Activated naive CD4-positive, alpha-beta T cell treated with anti-CD3 and anti-CD28 coated beads for 36 hours (primary cell): ENCODE measurements at places on chromosomes 12 and 14. TPM values are rescaled to one million over a fixed set of nuclear protein-coding genes. Genes with fewer than 3 reads are reported as not detected.
A peak's percentile ranks its signal among the peaks of the same experiment; 100 is the strongest.

The NTN4 gene
- total RNA-seq = not detected

The ZNF268 gene
- total RNA-seq = 8.4 TPM

GRCh38 chr14:94028450-94028826, 2.3 kb downstream of the OTUB2 start:
- peak; percentile 48 for DNase-seq

The OASL gene
- 12.4 TPM for total RNA-seq

DNA sequence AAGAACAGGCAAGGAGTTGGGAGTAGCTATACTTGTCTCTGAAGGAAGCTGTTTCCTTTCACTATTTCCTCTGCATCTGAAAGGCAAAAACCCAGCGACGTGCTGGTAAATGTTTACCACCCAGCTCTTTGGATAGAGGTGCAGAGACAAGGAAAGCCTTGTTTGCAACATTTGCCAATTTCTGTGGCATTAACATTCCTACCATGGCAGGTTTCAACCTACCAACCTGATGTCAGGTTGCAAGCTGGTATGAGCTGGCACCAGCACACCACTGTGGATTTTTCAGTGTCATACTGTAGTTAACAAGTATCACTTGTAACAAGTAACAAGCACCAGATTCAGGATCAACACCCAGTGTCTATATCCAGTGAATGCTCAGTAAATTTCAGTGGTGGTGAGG, 294.8 kb upstream of the TMPO start:
- no peak for DNase-seq

DNA sequence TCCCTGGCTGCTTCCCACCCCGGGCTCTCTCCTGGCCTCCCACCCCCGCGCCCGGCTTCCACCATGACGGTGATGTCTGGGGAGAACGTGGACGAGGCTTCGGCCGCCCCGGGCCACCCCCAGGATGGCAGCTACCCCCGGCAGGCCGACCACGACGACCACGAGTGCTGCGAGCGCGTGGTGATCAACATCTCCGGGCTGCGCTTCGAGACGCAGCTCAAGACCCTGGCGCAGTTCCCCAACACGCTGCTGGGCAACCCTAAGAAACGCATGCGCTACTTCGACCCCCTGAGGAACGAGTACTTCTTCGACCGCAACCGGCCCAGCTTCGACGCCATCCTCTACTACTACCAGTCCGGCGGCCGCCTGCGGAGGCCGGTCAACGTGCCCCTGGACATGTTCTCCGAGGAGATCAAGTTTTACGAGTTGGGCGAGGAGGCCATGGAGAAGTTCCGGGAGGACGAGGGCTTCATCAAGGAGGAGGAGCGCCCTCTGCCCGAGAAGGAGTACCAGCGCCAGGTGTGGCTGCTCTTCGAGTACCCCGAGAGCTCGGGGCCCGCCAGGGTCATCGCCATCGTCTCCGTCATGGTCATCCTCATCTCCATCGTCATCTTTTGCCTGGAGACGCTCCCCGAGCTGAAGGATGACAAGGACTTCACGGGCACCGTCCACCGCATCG, 1.8 kb downstream of the KCNA1 start:
- no peak for DNase-seq

The PRH2 gene
- total RNA-seq = not detected

The FOXA1 gene
- not detected for total RNA-seq

GRCh38 chr12:22935090-22935489, 310.1 kb downstream of the ETNK1 start:
- DNase-seq = no peak

DNA sequence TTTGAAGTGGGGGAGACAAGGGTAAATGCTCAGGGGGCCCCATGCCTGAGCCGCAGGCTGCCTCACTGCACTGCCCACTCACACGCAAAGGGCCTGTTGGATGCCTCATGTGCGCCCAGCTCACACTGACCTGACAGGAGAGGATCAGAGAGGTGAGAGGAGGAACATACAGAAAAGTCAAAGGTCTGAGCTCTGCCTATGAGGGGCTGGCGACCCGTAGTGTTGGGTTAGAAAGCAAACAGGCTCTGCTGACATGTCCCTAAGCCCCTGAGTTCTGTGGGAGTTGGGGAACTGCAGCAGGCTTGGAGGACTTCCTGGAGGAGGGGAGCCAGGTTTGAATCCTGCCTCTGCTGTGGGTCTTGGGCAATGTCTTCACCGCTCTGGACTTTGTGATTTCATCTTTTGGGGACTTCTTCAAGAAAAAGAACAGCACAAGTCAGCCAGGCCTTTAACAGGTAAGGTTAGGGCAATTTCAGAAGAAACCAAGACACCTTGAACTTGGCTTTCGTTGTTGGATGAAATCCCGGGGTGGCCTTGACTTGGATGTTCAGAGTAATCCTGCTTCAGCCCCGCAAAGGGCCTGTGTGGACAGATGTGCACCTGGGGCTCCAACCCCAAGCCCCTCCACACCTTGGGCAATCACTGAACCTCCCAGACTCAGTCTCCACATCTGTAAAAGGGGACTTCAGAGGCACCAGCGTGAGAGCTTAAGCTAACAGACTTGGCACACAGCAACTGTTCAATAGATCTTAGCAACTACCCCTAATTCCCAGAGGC, 116.8 kb downstream of the SCARB1 start:
- no peak for DNase-seq

DNA sequence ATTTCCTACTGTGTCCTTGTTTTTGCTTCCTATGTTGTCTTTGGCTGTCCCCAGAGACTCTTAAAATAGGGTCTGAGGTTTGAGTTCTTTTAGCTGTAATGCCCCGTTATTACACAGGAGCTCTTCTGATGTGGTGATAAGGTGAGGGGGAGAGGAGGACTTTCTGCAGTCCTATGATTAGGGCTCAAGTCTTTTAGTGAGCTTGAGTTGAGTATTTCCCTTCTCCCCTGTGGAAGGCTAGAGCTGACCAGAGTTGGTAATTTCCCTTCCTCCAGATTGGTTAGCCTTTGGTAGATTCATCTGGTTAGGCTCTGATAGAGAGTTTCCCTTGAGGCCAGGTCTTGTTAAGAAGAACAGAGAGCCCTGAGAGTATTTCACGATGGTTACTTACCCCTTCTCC, 4.3 kb upstream of the HIF1A start:
- DNase-seq = no peak

- DNase-seq = no peak
These were observed 4.9 kb upstream of the SUSD6 start for GRCh38 chr14:69606258-69607184.

DNA sequence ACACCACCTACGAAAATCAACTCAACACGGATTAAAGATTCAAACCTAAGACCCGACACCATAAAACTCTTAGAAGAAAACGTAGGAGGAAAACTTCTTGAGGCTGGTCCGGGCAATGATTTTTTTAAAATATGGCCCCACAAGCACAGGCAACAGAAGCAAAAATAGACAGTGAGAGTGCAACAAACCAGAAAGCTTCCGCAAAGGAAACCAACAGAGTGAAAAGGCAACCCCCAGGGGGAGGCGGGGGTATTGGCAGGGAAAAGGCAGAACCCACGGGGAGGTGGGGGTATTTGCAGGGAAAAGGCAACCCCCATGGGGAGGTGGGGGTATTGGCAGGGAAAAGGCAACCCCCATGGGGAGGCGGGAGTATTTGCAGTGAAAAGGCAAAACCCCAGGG, 20.5 kb upstream of the FBRSL1 start:
- DNase-seq = no peak

DNA sequence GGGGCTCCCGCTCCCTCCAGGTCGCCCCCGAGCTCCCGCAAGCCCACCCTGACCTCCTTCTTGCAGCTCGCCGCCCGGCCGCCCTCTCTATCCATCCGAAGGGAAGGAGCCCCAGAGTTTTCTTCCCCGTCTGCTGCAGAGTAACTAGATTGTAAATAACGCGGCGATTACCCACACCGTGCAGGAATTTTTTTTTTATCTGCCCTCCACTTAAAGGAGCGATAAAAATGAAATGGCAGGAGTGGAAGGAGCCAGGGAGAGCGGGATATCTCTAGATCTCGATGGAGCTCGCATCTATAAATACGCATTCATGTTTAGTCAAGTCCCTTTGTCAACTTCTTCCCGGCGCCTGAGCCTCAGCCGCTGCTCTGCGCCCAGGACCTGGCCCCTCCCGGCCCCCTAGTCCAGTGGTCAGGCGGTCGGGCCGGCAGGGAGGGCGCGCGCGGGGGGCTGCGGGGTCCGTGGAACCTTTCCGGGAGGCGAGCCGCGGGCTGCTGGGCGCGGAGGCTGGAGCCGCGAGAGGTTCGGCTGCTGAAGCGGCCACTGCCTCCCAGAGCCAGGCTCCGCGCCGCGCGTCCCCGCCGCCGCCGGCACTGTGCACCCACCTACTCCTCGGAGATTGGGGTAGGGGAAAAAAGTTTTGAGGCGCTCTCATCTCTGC, 386.0 kb downstream of the BCAT1 start:
- no peak for DNase-seq

GRCh38 chr12:28268608-28269229, 78.5 kb downstream of the CCDC91 start:
- no peak for DNase-seq

DNA sequence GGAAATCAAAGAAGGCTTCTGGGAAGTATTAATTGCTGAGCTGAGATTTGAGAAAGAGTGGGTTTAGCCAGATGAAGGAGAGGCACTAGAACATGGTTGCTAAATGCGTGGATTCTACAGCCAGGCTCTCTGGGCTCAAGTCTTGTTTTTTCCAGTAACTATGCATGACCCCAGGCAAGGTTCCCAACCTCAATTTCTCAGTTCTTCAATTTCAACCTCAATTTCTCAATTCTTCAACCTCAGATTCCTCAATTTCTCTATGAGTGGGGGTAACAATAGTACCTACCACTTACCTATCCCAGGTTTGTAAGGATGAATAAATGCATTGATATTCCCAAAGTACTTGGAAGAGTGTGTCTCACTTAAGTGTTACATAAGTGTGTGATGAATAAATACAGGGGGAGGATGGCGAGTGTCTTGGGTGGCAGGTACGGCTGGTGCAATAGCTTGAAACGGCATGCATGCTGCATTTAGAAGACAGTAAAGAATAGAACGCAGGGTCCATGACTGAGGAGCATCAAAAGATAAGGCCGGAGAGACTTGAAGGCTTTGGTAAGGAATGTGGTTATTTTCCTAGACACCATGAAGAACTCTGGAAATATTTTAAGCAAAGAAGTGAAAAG, 149.1 kb upstream of the ATP2B1 start:
- DNase-seq = no peak

- peak; percentile 21 for DNase-seq
These were observed 582 bp downstream of the SGPP1 start for GRCh38 chr14:63727231-63727735.

The CPNE6 gene
- not detected for total RNA-seq

DNA sequence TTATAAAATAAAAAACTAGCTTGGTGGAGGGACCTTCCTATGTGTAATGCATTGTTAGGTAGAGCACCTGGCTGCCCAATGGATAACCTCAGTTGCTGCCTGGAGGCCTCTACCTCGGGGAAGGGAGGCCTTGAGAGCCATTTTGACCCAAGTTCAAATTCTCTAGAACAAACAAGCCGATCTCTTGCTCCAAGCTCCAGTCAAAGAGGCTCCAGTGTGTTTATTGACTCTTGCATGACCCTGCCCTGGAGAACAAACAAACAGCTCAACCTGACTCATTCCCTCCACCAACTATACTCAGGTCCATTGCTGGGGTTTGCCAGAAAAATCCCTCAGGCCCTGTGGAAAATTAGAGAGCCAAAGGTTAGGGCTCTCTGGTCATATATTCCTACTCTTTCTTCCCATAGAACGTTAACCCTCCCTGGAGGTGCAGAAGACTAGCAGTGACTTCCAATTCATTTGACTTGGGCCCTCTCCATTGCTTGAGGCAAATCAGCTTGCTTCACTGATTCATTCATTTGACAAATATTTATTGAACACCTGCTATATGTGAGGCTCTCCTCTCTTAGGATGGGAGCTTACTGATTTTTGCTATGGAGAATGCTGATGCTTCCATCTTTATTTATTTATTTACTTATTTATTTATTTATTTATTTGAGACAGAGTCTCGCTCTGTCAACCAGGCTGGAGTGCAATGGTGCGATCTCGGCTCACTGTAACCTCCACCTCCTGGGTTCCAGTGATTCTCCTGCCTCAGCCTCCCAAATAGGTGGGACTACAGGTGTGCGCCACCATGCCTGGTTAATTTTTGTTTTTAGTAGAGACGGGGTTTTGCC, 73.7 kb upstream of the CISTR start:
- DNase-seq = no peak

- DNase-seq = no peak
These were observed 42.7 kb upstream of the GPR132 start for GRCh38 chr14:105107781-105108515.
